CD8-positive, alpha-beta memory T cell (primary cell): ENCODE measurements at places on chromosomes 13 and 19. TPM values are rescaled to one million over a fixed set of nuclear protein-coding genes. Genes with fewer than 3 reads are reported as not detected.

The NOTCH3 gene
- not detected for total RNA-seq

The PDX1 gene
- not detected for total RNA-seq

DNA sequence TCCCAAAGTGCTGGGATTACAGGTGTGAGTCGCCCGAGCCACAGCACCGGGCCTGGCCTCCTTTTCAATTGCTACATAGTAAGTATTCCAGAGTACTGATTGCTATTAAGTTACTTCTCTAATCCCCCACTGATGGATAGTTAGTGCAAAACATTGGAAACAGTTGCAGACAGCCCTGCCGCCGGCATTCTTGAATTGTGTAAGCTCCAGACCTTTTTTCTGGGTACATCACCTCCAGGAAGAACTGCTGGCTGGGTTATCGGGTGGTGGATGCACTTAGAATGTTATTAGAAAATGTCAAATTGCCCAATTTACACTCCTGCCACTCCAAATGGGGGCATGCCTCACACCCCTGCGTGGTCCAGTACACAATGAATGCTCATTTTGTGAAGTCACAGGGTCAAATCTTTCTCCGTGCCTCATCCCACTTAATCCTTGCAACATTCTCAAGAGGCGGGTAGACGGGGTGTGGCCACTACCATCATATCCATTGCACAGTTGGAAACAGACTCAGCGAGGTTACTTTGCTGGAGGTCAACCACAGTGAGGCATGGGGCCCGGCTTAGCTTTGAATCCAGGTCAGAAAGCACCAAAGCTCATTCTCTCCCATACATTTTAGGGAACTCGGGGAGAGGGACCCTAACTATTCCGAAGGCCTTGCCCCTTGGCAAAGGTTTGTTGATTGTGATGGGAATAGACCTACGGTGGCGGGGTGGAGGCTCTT, 1.0 kb upstream of the KDM4B start:
- H3K4me1 ChIP-seq, result peaks cover 27% of the 10 kb centered on the region
- no peaks in the 10 kb centered on the region for H3K36me3 ChIP-seq
- H3K27ac ChIP-seq, result no peak overlapping the region
- no peak for DNase-seq
- peak overlapping the region; percentile 49 for H3K4me3 ChIP-seq
- H3K27me3 ChIP-seq, result no peaks in the 10 kb centered on the region

GRCh38 chr13:104854698-104855097, 1680.8 kb downstream of the EFNB2 start:
- H3K27me3 ChIP-seq, result no peaks in the 10 kb centered on the region
- no peaks in the 10 kb centered on the region for H3K4me1 ChIP-seq
- no peaks in the 10 kb centered on the region for H3K36me3 ChIP-seq
